ENCODE measurements at places on chromosomes 4 and X.

DNA sequence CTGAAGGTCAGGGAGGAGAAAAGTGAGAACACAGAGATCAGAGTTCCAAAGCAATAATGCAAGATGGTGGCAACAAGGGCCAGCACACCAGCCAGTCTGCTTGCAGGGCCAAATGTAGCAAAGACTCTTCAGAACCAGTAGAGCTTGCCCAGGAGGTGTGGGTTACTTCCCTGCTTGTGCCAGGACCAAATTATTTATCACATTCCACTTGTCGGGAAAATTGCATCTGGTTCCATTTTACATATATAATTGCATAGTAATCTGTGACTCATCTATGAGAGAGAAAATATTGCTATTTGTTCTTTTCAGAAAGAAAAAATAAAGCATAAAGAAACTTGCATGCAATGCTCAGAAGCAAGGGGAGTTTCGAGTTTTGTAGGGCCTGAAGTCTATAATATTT is 41.4 kb downstream of the MAML3 start:
- no peak for DNase-seq

DNA sequence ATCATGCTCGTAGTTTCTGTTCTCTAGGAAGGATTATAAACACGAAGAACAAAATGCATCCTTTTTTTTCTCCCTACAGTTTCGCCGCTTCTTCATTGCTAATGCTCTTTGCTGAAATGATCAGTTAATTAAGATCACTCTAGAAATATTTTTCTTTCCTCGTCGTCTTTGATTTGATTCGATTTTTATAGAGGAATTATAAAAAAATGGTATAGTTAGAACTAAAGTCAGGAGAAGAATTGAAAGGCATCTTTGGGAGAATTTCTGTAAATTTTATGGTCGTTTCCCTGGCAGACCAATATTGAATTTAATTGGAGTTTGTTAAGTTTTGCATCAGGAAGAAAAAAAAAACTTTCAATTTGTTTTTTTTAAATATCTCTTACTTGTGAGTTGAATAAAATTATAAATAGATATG is 1.1 kb upstream of the NKX3-2 start:
- no peak for DNase-seq

GRCh38 chrX:43656005-43656494 is at the start of gene MAOA:
TSS of gene MAOA (plus strand) at chrX:43656299. CDS start at chrX:43656342, 43 bp downstream.
- no peak for DNase-seq

DNA sequence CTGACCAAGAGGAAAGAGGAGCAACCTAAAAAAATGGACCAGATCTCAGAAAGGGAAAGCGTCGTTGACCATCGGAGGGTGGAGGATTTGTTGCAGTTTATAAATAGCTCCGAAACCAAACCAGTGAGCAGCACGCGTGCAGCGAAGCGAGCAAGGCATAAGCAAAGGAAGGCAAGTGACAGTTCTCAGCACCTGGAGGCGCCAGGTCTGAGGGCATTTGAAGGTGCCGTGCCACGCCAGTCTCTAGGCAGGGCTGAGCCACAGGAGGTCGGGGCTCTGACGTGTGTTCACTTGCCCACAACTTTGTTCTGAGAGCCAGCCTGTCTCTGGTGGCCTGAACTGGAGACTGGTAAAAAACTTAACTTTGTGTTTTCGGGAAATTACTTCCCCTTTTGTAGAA is 59.7 kb downstream of the TNIP2 start:
- DNase-seq, result no peak

- no peak for DNase-seq
These were observed 443.2 kb upstream of the FRG1 start for GRCh38 chr4:189497516-189497915.

GRCh38 chr4:99061048-99061700 is 27.4 kb downstream of the ADH5 start:
- DNase-seq, result no peak

GRCh38 chrX:12973561-12974304 is 1.2 kb upstream of the TMSB4X start:
- no peak for DNase-seq

DNA sequence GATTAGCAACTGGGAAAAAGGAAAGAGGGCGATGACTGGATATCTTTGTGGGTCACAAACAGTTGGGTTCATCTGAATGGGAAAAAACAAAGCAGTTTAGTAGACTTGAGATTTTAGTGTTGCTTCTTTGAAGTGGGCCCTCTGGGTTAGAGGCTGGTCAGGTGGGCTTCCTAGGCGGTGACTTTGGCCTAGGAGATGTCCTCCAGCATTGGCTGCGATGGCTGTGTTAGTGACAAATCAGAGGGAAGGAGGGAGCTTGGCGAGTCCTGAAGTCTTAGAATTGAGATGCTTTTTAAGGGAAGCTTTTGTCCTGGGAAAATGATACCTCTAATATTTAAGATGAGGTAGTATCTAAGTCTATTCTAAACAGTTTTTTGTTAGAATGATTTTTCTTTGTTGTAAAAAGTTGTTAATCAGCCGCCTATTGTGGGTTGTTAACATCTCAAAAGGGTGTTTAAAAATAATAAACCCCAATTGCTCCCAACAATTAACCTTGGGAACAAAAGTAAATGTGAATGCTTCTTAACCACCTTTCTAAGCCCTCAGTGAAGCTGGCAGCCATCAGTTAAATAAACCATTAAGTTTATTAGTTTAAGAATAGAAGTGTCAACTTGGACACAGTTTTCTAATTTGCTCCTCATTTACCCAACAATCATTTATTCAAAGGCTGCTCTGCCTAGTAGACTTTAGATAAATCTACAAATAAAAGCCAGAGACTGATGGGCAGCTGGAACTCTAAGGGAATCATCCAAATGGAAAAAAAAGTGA is 31.7 kb downstream of the DLG3 start:
- no peak for DNase-seq

DNA sequence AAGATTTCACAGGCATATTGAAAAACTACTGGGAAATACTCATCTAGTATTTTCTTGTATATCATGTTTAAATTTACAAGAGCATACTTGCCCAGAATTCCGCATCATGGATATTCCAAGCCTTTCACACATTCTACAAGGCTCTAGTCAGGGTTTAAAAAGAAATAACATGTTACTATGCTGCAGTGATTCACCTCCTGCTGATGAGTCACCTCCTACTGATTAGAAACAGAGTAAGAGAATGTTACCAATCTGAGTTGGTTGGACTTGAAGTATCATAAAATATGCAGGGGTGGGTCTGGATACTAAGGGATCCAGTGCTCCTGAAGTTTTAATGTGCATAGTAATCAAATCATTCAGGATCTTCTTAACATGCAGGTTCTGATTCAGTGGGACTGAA is 192.0 kb upstream of the ANK2 start:
- no peak for DNase-seq

DNA sequence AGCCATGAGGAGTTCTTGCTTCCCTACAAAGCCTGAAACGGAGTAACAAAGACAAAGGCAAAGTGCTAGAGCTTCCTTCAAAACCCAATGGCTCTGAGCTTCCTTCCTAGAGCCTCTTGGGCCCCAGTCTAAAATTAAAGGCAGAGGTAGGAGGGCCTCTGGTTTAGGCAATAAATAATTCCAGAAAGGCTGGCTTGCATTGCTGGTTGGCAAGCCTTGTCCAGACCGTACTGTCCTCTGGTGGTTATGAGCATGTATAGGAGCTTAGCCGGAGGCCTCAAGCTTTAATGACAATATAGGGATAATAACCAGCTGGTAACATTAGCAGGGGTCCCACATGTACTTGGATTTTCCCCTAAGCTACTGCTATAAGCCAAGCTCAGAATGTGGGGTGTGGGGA is 237.3 kb downstream of the AR start:
- DNase-seq, result no peak

DNA sequence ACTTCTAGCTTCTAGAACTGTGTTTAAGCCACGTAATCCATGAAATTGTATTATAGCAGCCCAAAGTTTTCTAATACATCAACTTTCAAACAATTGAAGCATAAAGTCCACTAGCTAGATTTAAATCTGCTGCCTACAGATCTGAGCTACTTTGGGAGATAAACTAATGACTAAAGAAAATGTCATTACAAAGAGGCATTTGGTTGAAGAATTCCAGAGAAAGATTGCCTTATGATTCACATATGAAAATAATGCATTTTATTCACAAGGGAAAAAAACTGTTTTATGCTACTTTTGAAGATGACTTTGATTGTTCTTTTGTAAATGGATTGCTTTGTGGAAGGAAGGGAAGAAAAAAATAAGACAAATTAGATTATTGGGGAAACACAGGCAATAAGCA is 124.1 kb upstream of the SLIT2 start:
- DNase-seq, result no peak

DNA sequence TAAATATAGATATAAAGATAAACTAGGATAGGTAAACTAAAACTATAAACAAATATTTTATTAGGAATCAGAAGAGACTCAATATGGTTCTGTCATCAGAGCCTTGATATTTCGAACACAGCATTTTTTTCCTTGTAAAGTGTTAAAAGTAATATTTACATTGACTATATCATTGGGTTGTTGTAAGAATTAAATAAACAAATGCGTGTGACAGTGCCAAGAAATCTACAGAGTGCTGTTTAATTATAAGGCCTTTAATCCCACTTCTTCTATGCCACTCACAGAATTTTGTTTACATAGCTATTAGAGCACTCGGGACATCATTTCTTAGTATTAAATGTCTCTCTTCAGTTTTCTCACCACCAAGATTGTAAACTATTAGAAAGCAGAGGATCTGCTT is 807.4 kb downstream of the FSTL5 start:
- DNase-seq, result no peak

DNA sequence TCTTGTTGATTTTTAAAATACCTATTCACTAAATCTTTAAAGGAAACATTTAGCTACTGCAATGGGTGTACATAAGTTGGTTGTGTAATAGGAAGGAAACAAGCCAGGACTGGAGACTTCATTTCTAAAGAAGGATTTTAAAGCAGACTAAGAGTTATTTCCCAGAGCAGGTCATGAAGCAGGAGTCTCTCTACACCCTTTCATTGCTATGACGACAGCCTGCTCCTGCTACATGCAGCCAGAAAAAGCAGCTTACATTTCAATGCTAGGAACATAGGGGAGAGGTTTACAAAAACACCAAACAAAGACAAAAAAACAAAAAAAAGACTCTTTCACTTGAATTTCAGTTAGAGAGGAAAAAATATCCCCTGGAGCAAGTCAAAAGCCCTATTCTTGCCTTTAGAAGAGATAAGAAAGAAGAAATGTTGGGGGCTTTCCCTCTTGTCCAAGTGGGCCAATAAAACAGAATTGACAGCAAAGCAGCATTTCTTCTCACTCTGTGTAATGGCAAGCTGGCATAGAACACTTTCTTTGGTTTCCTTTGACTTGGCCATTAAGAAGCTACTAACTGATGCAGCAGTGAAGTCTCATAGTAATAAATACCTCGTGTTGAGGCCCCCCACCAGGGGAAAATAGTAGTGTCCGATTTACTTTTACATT is 3.4 kb downstream of the SPARCL1 start:
- DNase-seq, result no peak

Data from stimulated activated CD4-positive, alpha-beta T cell treated with anti-CD3 and anti-CD28 coated beads, Interleukin-1b, Interleukin-23, amount 100 ng/mL, for 1 hour (primary cell).